Stimulated activated effector memory CD8-positive, alpha-beta T cell treated with anti-CD3 and anti-CD28 coated beads, Interleukin-12 subunit alpha, Interleukin-12 subunit beta, amount 100 ng/mL, for 72 hours (primary cell): ENCODE measurements at places on chromosomes 3 and 15.

DNA sequence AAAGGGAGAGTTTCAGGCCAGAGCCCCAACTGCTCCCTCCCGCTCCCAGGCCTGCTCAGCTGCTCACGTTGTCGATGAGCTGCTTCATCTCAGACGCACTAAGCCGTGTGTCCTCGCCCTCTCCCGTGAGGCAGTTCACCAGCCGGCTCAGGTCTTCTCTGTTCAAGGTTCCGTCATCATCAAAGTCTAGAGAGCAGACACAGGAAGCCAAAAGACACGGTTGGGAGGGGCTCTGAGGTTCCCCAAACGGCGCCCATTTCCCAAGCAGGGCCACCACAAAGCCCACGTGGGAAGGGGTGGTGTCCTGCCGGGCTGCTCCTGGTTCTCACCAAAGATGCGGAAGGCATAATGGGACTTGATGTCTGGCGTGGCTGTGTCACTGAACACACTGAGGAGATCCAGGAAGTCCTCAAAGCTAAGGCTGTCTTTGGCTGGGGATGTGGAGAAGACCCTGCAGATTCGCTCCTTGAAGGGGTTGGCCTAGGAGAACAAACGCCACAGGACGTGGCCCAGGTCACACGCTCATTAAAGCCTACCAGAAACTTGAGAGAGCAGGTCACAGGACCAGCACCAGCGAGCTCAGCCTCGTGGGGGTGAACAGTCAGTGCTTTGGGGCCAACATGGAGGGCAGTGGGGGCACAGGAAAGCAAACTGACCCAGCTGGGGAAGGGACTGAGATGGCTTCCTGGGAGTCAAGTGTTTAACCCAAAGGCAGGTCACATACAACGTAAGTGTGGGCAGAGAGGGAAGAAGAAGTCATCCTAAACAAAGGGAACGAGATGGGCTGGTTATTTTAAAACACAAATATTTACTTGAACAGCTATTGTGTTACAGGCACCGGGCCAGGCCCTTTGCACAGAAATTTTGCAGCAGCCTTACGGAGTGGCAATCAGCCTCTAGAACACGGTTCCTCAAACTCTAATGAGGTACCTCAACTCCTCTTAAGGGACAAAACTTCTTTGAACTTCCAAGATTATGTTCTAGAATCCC is 2.4 kb downstream of the CIB1 start:
- DNase-seq, result peak; percentile 40

- DNase-seq, result no peak
Observed at GRCh38 chr15:48049736-48050135, 71.1 kb upstream of the SLC24A5 start.

DNA sequence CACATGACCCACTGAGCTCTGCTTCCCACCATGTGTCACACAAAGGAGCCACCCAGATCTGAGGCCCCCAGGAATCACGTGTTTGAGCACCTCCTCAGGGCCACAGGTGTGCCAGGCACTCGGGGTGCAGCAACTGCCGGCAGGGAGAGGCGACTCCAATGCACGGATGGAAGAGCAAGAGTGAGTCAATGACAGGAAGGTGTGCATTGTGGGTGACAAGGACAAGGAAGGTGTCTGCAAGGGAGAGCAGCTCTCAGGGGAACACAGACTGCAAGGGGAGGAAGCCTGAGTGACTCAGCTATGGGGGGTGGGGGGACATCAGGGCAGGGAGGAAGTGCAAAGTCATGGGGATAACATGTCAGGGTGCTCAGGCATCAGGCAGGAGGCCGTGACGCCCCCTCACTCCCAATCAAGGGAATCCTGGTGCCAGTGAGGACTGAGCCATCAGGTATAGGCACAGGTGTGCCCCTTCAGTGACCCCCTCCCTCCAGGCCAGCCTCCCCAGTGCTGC is 67.4 kb downstream of the NUP210 start:
- no peak for DNase-seq

- DNase-seq, result no peak
Observed at GRCh38 chr15:41494922-41495735, 1.5 kb downstream of the ITPKA start.

DNA sequence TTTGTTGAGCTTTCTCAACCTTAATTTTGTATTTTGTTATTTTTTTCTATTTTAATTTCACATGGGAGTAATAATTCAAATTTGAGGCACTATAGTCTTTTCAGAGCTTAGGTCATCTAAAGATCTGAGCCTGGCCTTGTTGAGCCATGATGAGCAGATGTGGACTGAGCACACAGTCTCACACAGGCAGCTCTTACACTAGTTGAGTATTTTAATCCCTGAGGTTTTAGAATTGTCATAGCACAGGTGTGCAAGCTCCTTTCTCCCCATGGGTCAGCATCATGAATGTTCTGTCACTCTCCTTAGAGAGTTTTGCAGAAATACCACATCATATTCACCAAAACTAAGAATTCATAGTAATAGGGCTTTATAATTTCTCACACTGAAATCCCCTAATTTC is 4.9 kb downstream of the ZBTB38 start:
- no peak for DNase-seq

- no peak for DNase-seq
Observed at GRCh38 chr3:105686278-105686897, 182.4 kb downstream of the CBLB start.

DNA sequence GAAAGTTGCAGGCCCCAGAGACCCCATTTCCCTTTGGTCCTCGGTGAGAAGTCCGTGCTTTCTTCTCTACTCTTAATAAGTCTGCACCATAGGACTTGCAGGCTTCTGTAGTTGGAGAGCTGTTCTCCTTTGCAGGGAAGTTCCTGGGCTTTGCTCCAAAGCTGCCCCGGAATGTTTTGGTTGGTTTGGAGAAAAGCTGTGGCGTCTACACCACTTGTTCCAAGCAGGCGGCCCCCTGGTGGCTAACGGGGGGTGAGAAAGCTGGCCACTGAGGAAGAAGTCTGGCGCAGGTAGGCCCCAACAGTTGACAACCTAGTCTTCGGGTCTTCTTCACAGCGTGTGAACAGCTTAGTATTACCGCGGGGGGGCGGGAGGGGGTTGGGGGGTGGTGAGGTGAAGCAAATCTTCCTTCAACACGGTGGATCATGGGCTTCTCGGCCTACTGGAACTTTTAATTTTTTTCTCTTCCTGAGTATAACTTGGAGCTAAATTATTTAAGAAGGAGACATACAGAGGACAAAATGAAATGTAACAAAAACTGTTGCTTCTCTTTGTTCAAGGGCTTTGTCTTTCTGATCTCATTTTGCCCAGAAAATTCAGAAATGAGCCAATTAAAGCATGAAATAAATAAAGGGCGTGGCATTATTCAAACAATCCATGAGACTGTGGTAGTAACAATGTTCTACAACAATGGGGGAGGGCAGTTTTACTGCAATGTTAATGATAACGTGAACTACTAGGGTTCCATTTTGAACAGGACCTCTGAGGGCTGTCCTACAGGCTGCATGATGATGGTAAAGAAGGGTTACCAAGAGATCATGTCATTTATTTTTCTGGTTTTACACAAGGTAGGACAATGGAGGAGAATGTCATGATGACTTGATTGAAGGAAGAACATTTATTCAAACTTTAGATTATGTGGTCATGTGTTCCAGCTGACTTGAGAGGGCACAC is 2.2 kb upstream of the THRB start:
- DNase-seq, result no peak
